ENCODE measurements at places on chromosomes 7 and 10.

DNA sequence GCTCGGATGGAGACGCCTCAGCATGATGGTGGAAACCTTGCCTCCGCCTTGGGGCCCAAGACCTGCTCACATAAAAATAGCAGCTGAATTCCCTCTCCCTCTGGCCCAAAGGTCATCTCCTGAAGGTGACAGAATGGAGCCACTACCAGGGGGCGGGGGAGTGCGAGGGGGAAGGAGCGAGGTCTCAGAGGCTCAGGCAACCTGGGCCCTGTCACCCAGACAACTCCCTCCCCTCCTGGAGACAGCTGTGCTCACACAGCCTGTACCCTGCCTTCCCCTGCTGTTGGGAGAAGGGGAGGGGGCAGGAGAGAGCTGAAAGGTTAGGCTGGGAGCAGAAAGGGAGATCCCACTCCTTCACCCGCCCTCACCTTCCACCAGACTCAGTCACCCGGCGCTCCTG is 173.0 kb upstream of the RHEB start:
- no peak for DNase-seq

DNA sequence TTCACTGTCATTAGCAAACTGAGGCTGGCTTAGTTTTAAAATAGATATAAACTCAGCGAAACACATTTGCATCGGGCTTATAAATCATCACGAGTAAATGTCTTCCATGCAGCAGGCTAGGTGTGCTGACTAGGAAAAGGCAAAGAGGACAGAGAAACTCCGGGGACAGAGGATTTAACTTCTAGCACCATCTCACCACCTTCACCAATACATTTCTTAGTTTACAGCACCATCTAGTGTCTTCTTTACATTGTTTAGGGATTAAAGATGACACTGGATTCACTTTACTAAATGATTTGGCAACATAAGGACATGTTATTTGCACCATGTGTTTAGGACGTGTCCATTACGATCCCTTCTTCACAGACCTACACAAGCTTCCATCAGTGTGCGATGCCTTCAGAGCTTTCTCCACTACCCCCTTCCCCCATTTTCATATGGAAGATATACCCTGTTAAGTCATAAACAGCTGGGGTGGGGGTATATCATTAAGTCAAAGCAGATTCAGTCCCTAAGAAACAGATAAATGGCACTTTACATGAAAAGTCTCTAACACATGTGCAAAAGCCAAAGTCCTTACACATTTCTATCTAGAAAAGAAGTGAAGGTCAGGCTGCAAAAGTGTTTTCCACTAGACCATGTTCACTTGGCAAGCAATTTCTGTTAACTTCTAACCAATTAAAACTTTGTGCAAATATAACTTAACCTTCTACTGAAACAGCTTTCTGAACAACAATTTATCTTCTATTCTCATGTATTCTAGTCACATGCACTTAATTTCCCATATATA is 103.3 kb downstream of the GRB10 start:
- DNase-seq: no peak

- DNase-seq: no peak
Observed at GRCh38 chr10:110893559-110894179, 21.9 kb downstream of the PDCD4 start.

- no peak for DNase-seq
Observed at GRCh38 chr7:84302949-84303348, 108.4 kb upstream of the SEMA3A start.

- DNase-seq: no peak
Observed at GRCh38 chr7:132029369-132030085, 473.1 kb upstream of the PODXL start.
